ENCODE measurements at places on chromosomes 11 and 22.

- no peak for DNase-seq
Measured at GRCh38 chr11:45662665-45663485, 2.5 kb downstream of the CHST1 start.

GRCh38 chr11:2295971-2296912 lies 5.5 kb downstream of the C11orf21 start:
- DNase-seq = no peak

DNA sequence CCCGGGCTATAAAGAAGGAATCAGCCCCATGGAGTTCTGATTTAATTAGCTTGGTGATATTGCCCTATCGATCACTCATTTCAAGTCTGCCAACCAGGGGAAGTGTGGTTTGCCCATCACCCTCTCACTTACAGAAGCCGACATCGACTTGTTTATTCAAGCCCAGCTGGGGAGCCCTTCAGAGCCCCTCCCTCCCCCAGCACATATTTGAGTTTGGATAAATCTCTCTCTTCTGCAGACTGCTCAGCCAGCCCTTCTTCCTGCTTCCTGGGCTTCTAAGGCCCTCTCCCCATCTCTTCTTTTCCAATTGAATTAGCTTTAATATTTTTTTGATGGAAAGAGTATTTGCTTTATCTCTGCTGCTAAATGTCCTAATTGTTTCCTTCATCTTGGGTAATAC lies 299.0 kb downstream of the MIAT start:
- no peak for DNase-seq

GRCh38 chr22:20636075-20636812 lies 128.8 kb downstream of the MED15 start:
- no peak for DNase-seq

DNA sequence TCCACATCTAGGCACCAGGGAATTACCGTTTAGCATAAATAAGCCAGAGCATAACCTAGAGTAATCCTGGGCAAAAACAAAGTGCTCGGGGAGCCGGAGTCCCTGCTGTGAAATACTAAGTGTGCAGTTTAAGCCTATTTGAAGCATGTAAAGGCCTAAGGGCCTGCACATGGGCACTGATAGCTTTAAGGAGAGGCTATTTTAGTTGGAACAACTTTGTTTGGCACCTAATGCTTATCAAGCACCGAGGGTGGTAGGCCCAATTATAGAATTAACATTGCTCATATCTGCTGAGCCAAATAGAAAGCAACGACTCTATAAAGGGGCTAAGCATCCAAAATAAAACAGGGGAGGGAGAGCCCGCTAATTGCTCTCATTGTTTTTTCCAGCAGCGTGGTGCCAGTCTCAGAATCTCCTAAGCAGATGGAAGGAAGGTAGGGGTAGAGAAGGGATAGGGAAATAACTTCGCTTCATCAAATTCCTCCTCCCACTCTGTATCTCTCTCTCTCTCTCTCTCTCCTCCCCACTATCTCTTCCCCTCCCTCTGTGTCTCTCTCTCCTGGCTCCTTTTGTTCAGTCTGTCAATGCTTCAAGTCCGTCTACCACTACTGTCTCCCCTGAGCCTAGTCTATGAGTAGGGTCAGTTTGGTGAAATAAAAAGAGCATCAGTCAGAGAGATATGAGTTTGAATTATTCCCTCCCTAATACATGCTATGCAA lies 292.8 kb downstream of the NXPE2 start:
- DNase-seq = no peak

- DNase-seq = no peak
Measured at GRCh38 chr22:49185312-49185969, 642.2 kb downstream of the BRD1 start.

- no peak for DNase-seq
Measured at GRCh38 chr11:37595845-37596244, 997.8 kb upstream of the RAG2 start.

GRCh38 chr11:35016916-35017315 lies 100.5 kb downstream of the PDHX start:
- no peak for DNase-seq

GRCh38 chr11:127592371-127592770 lies 591.8 kb upstream of the KIRREL3 start:
- DNase-seq = no peak

- no peak for DNase-seq
Measured at GRCh38 chr22:29658176-29658575, 54.7 kb downstream of the NF2 start.

- no peak for DNase-seq
Measured at GRCh38 chr11:120632579-120632978, 121.0 kb downstream of the GRIK4 start.

DNA sequence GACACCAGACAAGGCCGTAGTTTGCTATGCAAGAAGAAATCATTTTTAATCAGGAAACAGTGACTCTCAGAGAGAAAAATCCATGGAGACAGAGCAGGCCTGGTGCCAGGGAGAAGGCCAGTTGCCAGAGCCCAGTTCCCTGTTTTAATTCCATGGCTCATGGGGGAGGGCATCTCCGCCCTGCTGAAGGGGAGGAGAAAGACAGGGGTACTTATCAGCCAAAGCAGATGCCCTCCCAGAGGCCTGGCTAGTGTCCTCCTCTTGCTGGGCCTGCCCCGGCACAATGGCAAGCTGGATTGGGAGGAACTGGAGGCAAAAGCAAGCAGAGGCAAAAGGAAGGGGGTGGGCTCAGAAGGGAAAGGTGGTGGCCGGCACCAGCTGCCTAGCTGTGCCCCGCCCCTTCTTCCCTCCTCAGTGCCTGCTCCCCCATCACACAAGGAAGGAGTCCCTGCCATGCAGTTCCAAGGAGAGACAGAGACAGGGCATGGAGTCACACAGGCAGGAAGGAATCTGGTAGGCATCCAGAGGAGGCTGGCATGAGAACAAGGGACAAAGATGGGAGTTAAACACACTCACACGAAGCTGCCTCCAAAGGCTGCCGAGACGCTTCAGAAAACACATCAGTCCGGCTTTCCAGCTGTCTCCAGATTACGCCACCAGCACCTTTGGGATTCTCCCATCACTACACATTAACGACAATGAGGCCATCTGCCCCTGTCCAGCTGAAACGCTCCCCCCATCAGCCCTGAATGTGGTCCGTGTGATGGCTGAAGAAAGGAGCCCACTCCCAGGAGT lies 591.8 kb downstream of the BUD13 start:
- DNase-seq = no peak

DNA sequence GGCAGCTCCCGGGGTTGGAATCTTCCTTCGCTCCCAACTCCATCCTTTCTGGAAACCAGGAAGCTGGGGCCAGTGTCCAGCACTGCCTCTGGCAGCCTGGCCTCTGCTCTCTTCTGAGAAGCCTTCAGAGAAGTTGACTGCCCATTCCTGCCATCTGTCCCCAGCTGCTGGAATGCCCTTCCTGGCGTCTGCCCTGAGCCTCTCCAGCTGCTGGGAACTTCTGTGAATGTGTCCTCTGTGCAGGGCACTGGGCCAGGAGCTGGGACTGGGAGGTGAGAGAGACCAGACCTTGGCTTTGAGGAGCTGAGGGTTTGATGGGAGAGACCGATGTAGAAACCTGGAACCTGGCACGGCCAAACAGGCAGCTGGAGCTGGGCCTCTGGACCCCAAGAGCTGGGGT lies 5.9 kb upstream of the SOX10 start:
- no peak for DNase-seq

GRCh38 chr11:110070176-110070575 lies 23.0 kb upstream of the ZC3H12C start:
- DNase-seq = no peak

DNA sequence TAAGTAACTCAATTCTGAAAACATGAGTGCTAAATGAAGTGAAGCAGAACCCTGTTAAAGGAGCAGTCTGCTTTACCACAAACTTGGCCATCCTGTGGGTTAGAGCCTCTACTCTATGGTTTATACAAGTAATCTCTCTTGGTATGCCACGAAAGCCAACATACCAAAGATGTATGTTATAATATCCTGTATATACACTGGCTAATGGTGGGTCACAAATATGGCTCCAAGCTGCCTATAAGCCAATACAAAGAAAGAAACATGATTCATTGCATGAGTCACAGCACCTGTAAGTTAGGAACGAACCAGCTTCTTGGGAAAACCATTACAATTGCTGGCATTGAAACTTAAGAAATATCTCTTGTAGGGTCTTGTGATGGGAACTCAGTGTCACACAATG lies 16.1 kb downstream of the XRRA1 start:
- DNase-seq = no peak

GRCh38 chr11:124762105-124762623 lies at the start of gene ESAM:
Gene ESAM (minus strand): TSS chr11:124762290. CDS start chr11:124762154, 136 bp downstream.
- DNase-seq = peak; percentile 15

DNA sequence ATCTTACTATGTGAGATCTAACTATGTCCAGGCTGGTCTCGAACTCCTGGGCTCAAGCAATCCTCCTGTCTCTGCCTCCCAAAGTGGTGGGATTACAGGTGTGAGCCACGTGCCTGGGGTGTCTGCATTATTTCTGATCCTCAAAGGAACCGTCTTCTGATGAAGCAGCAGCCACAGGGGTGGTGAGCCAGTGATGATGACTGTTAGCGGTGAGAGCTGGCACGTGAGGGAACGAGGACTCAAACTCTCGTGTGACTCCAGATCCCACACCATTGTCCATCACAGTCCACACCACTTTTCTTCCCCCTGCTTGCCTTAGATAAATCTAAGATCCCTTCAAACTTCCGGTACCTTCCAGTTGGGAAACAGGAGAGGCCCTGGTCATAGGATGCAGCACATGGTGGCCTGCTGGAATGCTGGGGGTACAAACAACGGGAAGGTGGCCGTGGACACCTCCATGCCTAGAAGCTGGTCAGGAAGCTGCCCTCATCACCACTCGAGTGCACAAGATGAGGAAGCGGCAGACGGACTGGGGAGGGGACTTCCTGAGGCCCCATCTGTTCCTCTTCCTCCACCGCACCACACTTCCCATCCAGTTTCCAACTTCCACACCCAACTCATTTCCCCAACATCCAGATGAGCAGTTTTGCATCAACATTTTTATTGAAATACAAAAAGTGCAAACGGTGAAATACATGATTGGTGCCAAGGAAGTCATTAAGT lies 23.8 kb downstream of the ARHGAP1 start:
- DNase-seq = no peak

GRCh38 chr11:70029115-70029860 lies 48.8 kb upstream of the ANO1 start:
- no peak for DNase-seq
